ENCODE measurements at places on chromosomes 3 and 15.

GRCh38 chr15:79943820-79944219 lies 27.2 kb downstream of the BCL2A1 start:
- DNase-seq = no peak

DNA sequence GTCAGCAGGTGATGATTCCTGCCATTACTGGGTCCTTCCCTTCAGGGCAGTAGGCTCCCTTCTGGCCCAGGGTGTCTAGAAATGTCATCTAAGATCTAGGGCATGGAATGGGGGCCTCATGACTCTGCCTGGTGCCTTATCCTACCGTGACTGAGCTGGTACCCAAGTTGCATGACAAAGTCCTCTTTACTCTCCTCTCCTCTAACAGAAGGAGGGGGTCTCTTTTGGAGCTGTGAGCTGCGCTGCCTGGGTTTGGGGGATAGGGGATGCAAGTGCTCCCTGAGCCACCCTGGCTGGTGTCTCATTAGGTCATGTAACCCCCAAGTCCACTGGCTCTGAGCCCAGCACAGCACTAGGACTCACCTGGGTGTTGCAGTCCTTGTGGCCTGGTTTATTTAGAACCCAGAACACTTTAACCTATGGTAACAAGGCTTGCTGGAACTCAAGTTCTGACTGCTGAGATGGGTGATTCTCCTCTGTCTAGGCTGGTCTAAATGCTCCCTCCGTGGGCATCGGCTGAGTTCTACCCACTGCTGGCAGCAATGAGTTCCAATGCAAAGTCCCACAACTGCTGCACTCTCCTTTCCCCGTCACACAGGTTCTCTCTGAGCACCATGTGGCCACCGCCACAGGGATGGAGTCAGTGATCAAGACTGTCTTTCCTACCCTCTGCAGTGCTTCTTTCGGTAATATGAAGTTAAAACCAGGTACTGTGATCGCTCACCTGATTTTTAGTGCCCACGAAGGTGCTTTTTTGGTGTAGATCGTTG lies 34.0 kb downstream of the XXYLT1 start:
- DNase-seq = no peak

DNA sequence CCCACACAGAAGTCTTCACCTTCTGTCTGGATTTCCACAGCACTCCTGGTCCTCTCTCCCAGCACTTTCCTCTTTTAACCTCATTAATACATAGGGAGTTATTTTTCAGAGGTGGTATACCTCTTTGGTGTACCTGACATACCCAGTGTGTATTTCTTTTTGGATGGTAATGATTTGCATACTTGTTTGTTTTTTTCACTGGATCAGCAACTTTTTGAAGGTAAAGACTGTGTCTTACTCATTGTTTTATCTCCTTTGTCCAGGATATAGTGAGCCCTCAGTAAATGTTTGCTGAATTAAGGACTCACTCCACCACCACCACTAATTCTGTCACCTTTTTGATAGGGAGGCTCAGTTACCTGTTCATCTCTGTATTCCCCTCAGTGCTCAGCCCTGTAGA lies 52.1 kb downstream of the SACM1L start:
- no peak for DNase-seq

- DNase-seq = no peak
Observed at GRCh38 chr3:12839156-12839946, 2.0 kb downstream of the RPL32 start.

GRCh38 chr3:126541628-126542339 lies 16.9 kb downstream of the C3orf22 start:
- no peak for DNase-seq

DNA sequence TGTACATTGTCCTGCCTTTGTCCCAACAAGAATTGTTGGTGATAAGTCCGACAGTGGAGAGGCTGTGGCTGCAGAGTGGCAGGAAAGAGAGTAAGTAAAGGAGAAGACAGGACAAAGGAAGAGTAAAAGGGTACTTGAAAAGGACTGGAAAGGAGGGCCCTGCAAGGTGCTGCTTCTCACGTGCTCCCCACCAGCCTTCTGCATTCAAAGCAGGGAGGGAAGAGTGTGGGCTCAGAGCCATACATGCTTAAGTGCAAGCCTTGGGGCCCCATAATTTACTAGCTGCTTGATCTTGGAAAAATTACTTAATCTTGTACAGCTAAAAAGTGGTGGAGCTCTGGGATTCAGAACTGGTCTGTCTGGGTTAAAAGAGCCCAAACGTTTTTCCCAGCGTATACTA lies 29.9 kb downstream of the MME start:
- no peak for DNase-seq

DNA sequence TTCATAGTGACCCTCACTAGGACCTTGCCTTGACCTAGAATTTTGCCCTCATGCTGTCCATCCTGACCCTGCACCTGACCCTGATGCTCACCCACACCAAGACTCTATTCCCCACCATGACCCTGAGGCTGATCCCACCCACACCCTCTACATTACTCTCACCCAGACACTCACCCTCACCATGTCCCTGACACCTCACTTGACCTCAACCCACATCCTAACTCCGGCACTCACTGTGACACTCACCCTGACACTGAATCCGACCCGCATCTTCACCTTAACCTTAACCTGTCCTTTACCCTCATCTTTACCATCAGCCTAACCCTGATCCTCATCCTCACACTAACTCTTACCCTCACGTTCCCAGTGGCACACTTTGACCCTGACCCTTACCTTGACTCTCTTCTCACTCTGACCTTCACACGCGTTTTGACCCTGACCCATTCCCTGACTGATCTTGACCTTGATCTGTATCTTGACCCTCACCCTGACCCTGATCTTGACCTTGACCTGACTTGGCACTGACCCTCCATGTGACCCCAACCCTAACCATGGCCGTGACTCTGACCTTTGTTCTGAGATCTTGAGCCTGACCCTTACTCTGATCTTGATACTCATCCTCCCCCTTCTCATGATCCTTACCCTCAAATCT lies 22.2 kb upstream of the SLC25A26 start:
- DNase-seq = no peak

GRCh38 chr15:51128701-51129100 lies 34.0 kb upstream of the TNFAIP8L3 start:
- no peak for DNase-seq

GRCh38 chr3:162390891-162391290 lies 894.3 kb downstream of the OTOL1 start:
- no peak for DNase-seq

DNA sequence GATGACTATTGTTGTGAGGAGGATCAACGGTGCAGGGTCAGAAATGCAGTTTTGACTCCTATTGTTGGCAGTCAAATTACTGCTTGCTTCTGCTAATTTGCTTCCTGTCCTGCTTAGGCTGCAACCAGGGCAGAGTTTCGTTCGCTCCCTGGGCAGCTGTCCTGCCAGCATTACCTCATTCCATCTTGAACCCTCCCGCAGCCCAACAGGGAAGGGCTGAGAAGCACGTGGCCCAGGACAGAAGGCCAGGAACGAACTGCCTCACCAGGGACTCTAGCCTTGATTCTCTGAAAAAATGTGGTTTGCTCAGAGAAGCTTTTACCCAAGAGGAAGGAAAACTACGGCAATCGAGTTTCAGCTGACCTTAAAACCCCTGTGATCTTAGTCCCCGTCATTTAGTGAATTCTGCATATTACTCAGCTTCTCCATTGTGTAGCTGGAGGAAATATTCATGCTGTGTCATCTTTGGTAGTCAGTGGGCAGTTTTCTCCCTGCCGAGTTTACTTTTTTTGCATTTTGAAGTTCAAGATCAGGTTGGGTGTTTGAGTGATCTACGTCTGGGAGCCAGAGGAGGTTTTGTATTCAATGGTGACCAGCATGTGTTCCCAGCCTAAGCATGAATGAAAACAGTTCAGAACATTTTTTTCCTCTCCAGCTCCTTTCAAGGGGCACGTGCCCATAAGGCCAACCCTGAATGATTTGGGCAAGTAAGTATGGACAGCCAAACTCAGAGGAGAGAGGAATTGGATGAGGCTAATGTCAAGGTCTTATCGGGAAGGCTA lies 23.0 kb downstream of the TLNRD1 start:
- no peak for DNase-seq

GRCh38 chr15:83282776-83283137 lies 1.7 kb downstream of the BNC1 start:
- no peak for DNase-seq

GRCh38 chr3:132236701-132237651 lies 80.2 kb upstream of the ACP3 start:
- DNase-seq = no peak

- DNase-seq = no peak
Observed at GRCh38 chr3:46954178-46954577, 22.4 kb downstream of the CCDC12 start.

DNA sequence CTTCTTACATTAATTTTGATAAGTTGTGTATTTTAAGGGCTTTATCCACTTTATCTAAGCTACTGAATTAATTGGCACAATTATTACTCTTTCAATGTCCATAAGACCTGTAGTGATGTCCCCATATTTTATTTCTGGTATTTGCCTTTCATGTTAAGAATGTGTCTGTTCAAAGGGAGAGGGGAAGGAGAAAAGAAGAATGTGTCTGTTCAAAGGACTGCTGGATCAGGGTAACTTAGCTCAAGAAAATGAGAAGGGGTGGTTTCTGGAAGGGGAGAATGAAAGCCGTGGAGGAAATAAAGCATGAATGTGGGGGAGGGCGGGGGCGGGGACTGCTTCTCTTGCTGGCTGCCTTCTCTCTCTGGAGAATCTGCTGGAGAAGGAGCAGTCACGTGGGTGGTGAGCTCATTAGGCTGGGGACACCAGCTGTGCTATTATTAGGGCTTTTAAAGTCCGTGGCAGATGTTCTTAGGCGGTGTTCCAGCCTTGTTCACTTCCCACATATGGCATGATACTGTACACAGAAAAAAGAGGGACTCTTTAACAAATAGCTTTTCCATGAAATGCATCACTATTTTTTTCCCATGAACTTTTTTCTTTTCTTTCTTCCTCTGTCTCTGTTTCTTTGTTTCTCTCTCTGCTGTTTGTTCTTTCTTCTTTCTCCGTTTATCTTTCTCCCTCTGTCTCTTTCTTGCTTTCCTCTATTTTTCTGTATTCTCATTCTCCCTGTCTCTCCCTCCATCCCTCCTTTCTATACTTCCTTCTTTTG lies 63.7 kb upstream of the ULK4 start:
- no peak for DNase-seq

- DNase-seq = no peak
Observed at GRCh38 chr15:98873441-98874218, 134.0 kb downstream of the PGPEP1L start.

DNA sequence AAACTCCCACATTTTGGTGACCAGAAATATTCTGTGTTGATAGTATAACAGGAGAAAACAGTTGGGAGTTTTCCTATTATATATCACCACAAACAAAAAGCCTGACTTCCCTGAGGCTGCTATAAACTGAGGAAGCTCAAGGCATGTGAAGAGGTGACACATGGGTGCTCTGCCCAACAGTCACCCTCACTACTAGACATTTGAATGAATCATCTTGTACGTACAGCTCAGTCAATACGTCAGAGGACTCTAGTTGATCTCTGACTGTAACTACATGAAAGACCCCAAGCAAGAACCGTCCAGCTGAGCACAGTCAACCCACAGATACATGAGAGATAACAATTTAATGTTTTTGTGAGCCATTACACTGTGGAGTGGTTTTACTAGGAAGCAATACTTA lies 338.3 kb upstream of the ATP11B start:
- no peak for DNase-seq

GRCh38 chr15:65404186-65404872 lies 18.4 kb downstream of the IGDCC4 start:
- no peak for DNase-seq

- DNase-seq = no peak
Observed at GRCh38 chr15:73901126-73901810, 25.0 kb upstream of the LOXL1 start.

- DNase-seq = no peak
Observed at GRCh38 chr3:16056217-16056616, 118.3 kb upstream of the GALNT15 start.

GRCh38 chr3:72155391-72156064 lies 370.6 kb upstream of the PROK2 start:
- DNase-seq = no peak

GRCh38 chr15:83248151-83249029 lies 36.1 kb downstream of the BNC1 start:
- no peak for DNase-seq

GRCh38 chr3:17954801-17955200 lies 212.4 kb upstream of the TBC1D5 start:
- no peak for DNase-seq

GRCh38 chr3:13951184-13951583 lies 71.3 kb upstream of the WNT7A start:
- no peak for DNase-seq

DNA sequence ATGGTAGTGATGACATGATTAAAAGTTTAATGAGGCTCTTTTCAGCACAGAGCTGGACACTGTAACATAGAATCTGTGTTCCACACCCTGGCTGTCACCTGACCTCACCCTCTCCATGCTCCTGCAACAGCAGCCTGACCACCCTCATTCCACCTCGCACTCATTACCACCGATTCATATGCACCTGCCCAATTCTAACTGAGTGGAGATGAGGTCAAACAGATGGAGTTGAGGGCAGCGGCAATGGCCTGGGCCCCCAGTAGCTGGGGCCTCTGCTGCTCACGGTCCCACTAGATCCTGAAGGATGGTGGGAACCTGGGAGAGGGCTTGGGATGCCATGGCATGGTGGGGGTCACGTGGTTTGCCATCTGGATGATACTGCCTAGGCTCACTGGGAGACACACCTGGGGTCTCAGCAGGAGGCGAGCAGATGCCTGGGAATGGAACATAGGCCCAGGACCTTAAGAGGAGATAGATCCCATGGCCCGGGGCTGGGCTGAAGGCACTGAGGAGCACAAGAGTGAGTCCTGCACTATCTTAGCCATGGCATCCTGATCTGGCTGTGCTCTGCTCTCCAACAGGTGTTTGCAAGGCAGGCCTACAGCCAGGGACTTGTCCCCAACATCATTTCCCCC lies 1.3 kb downstream of the SCN5A start:
- DNase-seq = no peak

DNA sequence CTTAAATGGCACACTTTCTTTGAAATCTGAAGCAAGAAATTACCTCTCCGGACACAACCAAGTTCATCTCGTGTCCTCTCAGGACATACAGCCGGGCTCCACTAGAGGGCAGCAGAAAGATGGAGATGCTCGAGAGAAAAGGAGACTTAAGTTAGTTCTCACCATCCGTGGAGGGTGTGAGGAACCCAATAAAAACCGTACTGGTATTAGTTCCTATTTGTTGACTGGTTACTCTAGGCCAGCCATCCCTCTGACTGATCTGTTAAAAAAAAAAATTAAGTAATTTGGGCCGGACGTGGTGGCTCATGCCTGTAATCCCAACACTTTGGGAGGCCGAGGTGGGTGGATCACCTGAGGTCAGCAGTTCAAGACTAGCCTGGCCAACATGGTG lies 7.9 kb upstream of the CYP11A1 start:
- peak; percentile 75 for DNase-seq

GRCh38 chr3:11757441-11757875 lies 89.2 kb downstream of the TAMM41 start:
- no peak for DNase-seq

GRCh38 chr3:34239287-34239686 lies 440.9 kb downstream of the PDCD6IP start:
- no peak for DNase-seq
